Posterior vena cava (tissue), 2 donors: ENCODE measurements at places on chromosomes 3 and 15. TPM values are rescaled to one million over a fixed set of nuclear protein-coding genes. Genes with fewer than 3 reads are reported as not detected.

Gene TTLL13
- total RNA-seq, result not detected

Gene TMC3
- not detected for total RNA-seq

Gene C3orf85
- not detected for total RNA-seq

Gene GOLGA6D
- total RNA-seq, result not detected

Gene ATP8B4
- 13.8 TPM for total RNA-seq

Gene RBP2
- 1.1 TPM for total RNA-seq

Gene TTC21A
- total RNA-seq, result 5.4 TPM

Gene LSAMP
- 11.9 TPM for total RNA-seq

Gene CHST2
- 3.4 TPM for total RNA-seq

Gene ATP13A3
- 86.3 TPM for total RNA-seq

Gene RPUSD2
- 5.0 TPM for total RNA-seq

Gene CASR
- total RNA-seq, result not detected

Gene SLC22A13
- total RNA-seq, result 0.48 TPM

Gene CNTN4
- total RNA-seq, result 66.5 TPM

Gene GOLGA8H
- 0.93 TPM for total RNA-seq

- DNase-seq, result no peak
Observed at GRCh38 chr3:173890091-173890490, 492.5 kb downstream of the NLGN1 start.

GRCh38 chr3:87088430-87088992, 97.6 kb upstream of the VGLL3 start:
- no peak for DNase-seq

- DNase-seq, result no peak
Observed at GRCh38 chr3:159001711-159002110, 199.9 kb downstream of the MFSD1 start.

- DNase-seq, result no peak
Observed at GRCh38 chr3:189146848-189147247, 24.9 kb upstream of the TPRG1 start.

DNA sequence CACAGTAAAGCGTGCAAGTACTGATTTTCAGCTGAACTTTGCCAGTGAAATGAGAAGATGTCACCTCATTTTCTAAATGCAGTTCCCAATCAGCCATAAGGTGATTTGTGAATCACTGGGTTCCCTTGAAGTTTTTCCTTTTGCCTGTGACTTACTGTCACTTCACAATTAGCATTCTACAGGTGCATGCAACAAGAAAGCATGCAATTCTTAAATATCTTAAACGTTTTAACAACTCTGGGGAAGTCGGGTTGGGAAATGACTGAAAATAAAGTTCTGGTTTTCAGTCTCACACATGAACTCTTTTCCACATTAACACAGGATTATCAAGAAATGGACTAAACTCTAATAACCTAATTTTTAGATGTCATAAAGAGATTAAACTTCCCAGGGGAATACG, 5.2 kb downstream of the GSK3B start:
- no peak for DNase-seq

- DNase-seq, result no peak
Observed at GRCh38 chr15:52020221-52021085, 1.4 kb downstream of the MAPK6 start.

- no peak for DNase-seq
Observed at GRCh38 chr15:33506781-33507296, 196.1 kb downstream of the RYR3 start.

DNA sequence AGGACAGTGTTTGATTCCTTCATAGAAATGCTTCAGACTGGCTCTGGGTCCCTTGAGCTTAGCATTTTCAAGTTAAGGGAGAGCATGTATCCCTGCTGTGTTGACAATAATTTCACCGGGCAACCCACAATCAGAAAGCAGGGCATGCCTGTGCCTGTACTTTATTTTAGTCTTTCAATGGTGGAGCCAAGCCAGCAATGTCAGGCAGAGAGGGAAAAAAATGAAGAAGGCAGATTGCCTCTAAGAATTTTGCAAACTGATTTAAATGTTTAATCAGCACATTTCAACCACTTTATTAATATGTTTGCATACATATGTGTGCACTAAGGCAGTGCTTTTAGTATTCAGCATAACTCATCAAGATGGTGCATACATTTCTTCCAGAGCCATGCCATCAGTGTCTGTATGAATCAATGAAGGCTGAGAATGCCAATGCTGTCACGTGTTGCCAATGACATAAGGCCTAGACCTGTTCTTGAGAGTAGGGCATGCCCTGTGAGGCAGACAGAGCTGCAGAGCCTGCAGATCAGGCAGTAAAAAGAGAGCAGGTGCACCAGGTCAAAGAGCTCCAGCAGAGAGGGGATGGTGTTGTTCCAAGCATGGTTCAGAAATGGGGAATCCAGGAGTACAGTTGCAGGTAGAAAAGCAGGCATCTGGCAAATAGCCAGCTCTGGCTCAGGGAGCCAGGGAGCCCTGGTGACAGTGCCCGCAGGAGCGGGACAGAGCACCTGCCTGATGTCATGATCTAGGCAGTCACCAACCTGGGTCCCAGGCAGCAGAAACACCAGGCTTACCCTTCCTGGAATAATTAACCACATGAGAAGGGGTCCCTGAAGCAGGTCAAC, 508.5 kb downstream of the GABRG3 start:
- no peak for DNase-seq

GRCh38 chr3:119630128-119630879, 30.1 kb downstream of the POPDC2 start:
- no peak for DNase-seq

GRCh38 chr15:97525809-97526208, 434.7 kb upstream of the ARRDC4 start:
- DNase-seq, result no peak

- DNase-seq, result no peak
Observed at GRCh38 chr3:53617893-53618523, 123.6 kb downstream of the CACNA1D start.

GRCh38 chr15:75590239-75590638, 11.1 kb upstream of the PTPN9 start:
- no peak for DNase-seq

DNA sequence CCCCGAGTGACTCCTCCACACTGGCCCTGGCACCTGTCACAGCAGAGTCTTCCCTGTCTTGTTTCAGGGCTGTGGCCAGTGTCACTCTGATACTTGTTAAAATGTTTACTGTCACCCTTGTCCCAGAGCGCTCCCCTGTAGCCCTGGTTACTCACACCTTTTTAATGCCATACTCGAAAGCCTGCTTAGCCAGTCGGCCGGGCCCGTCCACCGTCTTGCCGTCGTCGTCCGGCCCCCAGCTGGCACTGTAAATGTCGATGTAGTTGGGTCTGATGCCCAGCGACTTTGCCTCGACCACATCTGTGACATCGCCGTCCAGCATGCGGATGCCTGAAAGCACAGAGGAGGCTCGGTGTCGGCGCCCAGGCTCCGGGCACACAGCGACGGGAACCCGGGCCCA, 91.3 kb downstream of the PCSK6 start:
- DNase-seq, result no peak

DNA sequence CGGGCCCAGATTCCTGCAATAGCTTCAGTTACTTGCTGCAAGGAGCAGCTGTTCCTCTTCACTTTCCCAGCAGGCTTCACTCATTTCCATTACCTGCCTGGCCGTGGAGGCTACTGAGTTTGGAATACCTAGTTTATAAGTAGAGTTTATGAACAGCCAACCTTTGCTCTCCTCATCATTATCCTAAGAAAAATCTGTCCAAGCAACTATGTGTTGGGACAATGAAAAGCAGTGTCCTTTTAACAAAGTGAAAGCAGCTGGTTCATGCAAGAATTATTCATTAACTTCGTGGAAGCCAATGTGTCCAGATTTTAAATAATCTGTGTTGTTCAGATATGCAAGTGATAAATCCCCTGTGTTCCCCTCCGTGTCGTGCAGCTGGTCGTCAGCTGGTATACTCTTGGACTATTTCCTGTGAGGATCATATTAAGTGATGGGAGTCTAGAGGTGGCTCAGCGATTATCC, 39.3 kb upstream of the SSR3 start:
- DNase-seq, result no peak

DNA sequence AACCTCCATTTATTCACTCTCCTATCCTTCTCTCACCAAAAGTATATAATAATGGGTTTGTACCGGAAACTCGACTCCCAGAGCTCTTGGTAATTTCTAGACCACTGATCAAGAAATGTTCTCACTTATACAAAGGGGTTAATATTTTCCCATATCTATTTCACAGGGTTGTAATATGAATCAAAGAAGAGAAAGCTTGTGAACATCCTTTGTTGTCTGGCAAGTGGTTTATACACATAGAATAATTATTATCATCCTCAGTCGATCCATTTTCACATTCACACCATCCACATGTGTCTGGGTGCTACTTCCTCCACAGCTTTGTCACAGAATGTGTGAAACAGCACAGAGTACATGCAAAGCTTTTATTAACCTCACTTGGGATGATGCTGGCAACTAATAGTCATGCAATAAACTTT, 29.9 kb upstream of the STT3B start:
- no peak for DNase-seq

GRCh38 chr15:81152339-81152738, 18.3 kb downstream of the CFAP161 start:
- no peak for DNase-seq

GRCh38 chr3:99172736-99173657, 271.5 kb upstream of the DCBLD2 start:
- peak; percentile 59 for DNase-seq

- no peak for DNase-seq
Observed at GRCh38 chr3:65974509-65974908, 64.2 kb downstream of the MAGI1 start.

- peak; percentile 84 for DNase-seq
Observed at GRCh38 chr15:31296646-31297574, 29.7 kb upstream of the KLF13 start.

DNA sequence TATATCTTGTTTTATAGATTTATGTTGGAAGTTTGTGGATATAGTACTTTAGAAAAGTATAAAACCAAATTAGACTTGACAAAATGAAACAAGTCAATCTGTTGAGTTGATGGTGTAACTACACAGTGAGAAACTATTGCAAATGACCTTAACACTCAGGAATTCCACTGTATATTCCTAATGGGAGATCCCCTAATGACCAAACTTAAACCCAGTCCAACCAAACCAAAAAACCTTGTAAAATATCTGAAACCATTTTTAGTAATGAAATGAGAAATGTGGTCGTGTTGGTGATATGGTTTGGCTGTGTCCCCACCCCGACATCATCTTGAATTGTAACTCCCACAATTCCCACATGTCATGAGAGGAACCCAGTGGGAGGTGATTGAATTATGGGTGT, 31.9 kb upstream of the ATP13A3 start:
- no peak for DNase-seq

DNA sequence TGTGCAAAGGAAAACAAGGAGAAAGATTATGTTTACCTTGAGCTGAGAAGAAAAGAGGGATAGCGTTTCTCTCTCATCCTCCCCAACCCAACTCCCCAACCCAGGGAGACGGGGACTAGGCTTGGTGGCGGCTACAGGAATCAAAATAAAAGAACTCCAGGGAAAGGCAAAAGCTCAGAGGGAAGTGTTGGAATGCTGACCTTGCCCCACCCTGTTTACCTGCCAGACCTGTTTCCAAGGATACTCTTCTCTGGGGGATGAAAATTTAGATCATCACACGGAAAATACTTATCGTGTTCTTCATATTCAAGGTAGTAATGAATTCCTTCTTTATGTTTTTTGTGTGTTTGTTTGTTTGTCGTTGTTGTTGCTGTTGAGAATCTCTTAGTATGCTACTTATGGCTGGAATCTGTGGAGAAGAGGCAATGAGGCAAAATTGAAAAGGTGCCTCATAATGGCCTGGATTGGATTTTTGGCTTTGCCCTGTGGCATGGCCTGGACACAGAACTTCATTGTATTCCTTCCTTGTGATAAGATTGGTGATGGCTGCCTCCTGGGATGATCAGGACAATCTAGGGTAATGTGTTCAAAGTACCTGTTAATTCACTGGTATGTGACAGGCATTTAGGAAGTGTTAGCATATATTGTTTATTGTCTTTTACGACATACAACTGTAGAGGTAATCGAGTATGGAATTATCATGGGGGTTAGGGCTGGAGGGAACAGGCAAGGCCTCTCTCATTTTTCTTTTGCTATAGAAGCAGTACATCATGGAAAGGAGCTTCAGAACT, 11.1 kb upstream of the TPRG1 start:
- DNase-seq, result no peak

GRCh38 chr3:5324780-5325179, 137.3 kb downstream of the EDEM1 start:
- no peak for DNase-seq

DNA sequence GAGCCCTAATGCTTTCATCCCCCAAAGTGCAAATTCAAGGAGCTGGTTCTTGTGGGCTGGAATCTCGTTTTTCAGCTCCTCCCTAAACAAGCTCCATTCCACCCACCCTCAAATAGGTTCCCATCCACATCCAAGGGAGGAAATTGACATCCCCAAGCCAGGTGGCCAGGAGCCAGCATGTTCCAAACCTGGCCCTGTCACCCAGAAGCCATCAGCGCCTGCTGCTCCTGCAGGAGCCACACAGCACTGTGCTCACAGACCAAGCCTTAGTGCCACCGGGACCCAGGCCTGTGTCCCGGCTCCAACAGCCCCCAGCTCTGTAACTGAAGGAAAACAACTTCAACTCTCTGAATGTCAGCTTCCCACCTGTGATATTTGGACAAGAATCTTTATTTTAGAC, 263.6 kb downstream of the UACA start:
- DNase-seq, result peak; percentile 26

DNA sequence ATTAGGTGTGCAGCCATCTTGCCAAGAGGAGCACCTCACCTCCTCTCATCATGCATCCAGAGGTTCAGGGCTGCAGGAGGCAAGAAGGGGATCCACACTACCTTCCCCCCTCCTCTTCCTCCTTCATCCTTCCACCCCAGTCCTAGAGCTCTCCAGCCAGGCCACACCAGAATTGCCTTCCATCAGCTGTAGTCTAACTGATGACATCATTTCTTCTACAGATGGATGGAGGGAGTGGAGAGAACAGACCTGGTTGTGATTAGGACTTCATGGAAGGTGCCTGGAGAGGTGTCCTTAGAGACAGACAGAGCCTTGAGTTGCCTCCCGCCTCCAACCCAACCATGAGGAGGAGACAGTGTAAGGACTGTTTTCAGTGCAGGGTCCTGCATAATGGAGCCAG, 14.9 kb downstream of the SEMA5B start:
- no peak for DNase-seq

DNA sequence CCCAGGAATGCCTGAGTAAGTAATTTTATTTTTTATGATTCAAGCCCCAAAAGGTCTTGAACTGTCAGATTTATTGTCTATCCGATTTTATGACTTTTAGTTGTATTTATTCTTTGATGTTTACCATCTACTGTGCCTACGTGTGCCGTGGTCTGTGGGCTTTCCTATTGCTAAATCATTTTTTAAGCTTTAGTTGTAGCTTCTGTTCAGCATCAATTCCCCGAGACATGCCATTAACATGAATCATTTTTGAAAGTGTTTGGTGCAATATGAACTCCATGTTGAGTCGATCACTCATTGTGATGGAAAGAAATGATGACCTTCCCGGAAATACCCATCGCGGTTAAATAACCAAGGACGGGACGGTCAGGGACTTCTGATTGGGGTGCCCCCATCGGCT, 268.7 kb upstream of the THRB start:
- no peak for DNase-seq
